ENCODE measurements at places on chromosomes 13 and 19.

- DNase-seq = no peak
Observed at GRCh38 chr13:88754141-88754540, 1083.0 kb downstream of the SLITRK5 start.

DNA sequence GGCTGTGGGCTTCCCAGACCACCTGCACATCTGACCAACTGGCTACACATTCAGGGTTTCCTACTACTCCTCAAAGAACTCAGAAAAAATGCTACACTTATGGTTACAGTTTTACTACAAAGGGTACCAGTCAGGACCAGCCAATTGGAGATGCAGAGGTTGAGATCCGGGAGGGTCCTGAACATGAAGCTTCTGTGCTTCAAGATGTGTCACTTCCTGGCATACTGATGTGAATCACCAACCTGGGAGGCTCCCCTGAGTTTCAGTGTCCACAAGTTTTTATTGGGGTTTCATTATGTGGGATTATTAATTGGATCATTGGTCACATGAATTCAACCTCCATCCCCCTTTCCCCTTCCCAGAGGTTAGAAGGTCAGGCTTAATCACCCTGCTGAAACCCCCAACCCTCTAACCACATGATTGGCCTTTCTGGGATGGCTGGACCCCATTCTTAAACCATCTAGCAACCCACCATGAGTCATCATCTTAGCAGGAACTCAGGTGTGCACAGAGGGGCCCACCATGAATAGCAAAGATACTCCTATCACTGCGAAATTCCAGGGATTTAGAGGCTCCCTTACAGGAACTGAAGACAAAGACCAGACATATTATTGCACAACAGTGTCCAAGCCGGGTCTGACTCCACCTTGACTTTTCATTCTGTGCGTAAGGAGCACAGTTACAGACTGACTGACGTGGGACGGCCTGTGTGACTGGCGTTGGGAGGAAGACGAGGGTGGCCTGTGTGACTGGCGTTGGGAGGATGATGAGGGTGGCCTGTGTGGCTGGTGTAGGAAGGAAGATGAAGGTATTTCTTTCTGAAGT is 90.7 kb downstream of the ATP8A2 start:
- no peak for DNase-seq

- no peak for DNase-seq
Observed at GRCh38 chr13:59088716-59089115, 1075.0 kb downstream of the DIAPH3 start.

GRCh38 chr13:93709506-93710244 is 483.1 kb downstream of the GPC6 start:
- DNase-seq = no peak

- DNase-seq = no peak
Observed at GRCh38 chr19:2488405-2488941, 12.5 kb downstream of the GADD45B start.

DNA sequence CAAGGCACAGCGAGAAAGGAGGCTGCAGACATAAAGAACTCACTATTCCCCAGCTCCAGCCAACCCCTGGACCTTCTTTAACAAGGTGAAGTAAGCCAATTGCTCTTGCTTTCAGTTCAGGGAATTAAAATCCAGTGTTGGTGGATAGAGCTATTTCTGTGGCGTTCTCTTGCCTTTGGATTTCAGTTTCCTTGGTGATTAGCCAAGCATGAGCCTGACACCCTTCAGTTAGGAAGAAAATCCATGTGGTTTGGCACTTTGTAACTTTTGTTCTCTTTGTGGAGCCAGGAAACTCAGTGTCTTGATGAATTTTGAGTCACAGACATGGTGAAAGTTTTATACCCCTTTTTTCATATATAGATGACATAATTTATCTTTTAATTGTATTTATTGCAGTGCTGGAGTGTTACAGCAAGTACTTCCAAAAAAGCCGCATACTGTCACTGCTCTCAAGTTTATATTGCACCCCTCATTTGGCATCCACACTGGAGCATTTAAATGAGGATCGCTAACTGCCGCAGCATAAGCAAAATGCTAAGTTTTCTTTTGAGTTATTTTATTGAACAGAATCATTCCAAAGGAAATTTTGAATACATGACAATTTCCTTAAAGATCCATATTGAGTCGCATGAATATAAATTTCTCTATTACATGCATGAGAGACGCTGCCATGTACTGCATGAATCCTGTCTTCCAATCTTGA is 406.8 kb downstream of the MYO16 start:
- no peak for DNase-seq

DNA sequence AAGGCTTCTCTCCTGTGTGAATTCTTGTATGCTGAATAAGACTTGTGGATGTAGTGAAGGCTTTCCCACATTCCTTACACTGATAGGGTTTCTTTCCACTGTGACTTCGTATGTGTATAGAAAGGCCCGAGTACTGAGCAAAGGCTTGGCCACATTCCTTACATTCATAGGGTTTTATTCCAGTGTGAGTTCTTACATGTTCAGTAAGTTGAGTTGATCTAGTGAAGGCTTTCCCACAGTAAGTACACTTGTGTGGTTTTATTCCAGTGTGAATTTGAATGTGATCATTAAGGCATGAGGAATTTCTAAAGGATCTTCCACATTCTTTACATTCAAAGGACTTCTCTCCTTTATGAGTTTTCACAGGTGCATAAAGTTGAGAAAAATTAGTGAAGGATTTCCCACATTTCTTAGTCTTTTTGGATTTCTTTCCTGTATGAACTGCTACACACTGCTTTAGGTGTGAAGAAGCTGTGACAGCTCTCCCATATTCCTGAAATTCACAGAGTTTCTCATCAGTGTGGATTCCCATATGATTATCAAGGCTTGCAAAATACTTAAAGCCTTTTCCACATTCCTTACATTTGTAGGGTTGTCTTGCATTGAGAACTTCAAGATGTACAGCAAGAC is 10.4 kb downstream of the ZNF561 start:
- no peak for DNase-seq

DNA sequence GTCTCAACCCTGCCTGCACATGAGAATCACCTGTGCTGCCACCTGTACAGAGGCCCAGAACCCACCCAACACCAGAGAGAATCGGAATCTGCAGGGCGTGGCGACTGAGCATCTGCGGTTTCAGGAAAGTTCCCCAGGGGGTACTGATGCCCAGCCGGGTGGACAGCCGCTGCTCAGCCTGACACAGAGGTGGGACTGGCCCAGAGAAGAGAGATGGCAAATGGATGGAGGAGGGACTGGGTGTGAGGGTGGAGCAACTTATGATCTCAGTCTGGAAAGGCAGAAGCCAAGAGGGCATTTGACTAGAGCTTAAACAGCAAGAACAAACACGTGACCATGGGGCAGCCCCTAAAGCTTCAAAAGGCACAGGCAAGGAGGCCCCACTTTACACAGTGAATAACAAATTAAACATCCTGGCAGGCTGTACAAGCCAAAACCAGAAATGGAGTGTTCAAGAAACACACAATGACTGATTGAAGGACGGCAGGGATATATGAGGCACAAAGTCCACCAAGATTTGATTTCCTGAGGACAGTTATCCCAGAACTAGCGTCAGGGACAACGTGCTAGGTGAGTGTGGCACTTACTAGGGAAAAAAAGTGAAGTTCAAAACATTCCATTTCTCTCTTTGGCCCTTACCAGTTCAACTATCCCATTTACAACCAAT is 3.1 kb downstream of the RANBP3 start:
- DNase-seq = no peak

DNA sequence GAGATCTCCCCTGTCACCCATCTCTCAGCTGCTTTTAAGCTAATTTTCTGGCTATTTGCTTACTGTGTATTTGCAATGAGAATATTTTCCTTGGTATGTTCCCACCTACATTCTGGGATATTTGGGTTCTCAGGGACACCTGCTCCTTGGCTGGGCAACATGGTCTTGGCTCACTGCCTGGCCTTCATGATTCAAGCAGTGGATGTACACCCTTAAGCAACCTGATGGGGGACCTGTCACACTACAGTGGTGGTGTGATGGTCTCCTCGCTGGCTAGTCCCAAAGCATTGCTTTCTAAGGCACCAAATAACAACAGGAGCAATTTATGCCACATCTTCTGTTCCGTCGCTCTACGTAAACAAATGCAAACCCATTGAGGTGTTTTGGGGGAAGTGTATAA is 35.3 kb upstream of the RFC3 start:
- DNase-seq = no peak

DNA sequence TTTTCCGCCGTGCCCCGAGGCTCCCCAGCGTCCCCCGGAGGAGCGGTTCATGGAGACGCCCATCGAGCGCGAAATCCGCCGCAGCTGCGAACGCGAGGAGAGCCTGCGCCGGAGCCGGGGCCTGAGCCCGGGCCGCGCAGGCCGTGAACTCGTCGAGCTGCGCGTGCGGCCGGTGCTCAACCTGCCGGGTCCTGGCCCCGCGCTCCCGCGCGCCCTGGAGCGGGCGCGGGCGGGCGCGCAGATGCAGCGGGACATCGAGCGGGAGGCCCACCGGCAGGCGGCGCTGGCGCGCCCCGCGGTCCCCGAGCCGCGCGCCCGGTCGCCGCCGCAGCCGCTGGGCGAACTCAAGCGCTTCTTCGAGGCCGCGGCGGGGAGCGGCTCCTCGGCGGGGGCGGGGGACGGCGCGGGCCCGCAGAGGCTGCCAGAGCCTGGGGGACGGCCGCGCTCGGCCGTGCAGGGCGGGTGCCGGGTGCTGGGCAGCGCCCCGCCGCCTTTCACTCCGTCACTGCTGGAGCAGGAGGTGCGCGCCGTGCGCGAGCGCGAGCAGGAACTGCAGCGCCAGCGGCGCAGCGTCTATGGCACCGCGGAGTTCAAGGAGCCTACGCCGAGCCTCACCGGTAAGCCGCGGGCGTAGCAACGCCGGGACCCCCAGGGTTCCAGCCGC is 807 bp downstream of the MISP3 start:
- DNase-seq = no peak

DNA sequence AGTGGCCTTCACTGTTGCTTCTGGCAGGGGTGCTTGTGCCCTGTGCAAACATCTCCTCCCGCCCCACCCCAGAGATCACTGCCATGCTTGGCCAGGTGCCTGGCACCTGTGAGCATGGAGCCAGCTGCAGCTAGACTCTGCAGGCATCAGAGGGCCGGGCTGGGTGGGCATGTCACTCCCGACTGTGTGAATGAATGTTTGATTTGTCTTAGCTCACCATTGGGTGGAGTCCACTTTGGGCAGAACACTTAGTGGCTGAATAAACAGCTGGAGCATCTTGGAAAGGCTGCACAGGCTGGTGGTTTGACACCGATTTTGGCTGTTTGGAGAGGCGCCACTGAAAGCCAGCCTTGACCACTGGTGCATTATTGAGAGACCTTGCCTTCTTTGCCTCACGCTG is 267.3 kb downstream of the DLEU7 start:
- no peak for DNase-seq

- DNase-seq = no peak
Observed at GRCh38 chr13:52779103-52779502, 39.5 kb upstream of the CNMD start.

DNA sequence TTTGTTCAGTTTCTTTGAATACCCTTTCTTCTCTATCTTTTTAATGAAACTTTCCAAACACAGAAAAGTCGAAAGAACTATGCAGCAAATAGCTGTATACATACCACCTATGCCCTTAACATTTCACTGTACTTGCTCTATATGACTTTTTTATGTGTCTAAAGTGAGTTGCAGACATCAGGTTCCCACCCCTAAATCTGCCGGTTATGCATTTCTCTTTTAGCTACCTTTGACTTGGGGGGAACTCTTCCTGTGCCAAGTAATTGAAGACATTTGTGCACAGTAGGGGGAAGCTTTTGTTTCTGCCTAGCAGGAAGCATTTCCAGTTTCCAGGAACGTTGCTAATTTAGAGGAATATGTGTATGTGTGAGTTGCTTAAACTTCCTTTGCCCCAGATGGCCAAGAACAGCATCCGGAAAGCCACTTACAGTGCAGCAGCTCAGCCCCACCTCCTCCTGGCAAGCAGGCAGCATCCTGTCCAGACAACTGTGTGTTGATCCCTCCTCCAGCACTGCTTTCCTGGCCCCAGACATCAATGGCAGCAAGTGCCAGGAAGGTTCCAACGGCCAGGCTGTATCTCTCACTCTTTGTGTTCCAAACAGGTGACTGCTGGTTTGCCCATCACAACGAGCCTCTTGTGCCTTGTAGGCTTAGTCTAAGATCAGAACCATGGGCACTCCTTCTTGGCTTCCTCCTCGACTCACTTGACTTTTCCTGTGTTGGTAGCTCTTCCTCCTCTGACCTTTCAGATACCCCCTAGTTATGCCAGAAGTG is 14.7 kb upstream of the GRAMD1A start:
- DNase-seq = no peak

GRCh38 chr13:37349916-37350315 is 244.5 kb upstream of the CSNK1A1L start:
- DNase-seq = no peak

DNA sequence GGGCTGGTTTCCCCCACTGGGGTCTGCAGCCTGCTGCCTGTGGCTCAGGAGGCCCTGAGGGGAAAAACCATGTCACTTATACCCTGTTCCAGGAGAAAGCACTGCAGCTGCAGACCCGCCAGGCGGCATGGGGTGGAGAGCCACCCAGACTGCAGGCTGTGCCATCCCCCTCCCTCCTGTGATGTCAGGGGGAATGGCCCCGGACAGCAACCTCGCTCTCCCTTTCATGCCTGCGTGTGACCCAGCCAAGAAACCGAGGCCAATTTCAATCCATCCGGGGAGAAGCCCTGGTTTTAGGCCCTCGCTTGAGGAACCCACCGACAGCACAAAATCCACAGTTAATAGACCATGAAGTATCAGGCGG is 37.2 kb upstream of the MATK start:
- DNase-seq = no peak

GRCh38 chr13:67283637-67284036 is 53.5 kb upstream of the PCDH9 start:
- DNase-seq = no peak

- no peak for DNase-seq
Observed at GRCh38 chr19:15666883-15667282, 6.0 kb upstream of the CYP4F12 start.

GRCh38 chr19:51938936-51939335 is 11.7 kb downstream of the ZNF613 start:
- DNase-seq = no peak

DNA sequence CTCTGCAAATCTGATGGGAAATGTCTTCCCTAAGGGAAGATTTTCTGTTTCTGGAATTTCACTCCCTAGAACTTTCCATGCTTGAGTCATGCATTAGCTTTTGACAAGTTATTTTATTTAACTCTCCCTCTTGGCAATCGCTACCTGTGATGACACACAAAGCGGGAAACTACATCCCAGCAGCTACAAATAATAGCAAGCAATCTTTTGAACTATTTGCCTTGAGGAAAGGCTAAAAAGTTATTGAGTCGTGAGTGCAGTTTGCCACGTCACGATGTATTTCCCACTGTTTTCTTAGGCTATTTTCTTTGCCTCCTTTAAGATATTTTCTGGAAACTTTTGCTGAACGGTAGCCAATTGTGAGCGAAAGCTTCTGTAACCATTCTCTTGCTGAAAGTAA is 353.3 kb upstream of the HTR2A start:
- DNase-seq = no peak

- DNase-seq = peak; percentile 60
Observed at GRCh38 chr13:27533155-27533643, 82.8 kb upstream of the MTIF3 start.

- no peak for DNase-seq
Observed at GRCh38 chr13:65112123-65112522, 2118.0 kb downstream of the PCDH9 start.

- no peak for DNase-seq
Observed at GRCh38 chr13:61901946-61902541, 486.4 kb upstream of the PCDH20 start.

- DNase-seq = no peak
Observed at GRCh38 chr13:21059641-21060337, 1.6 kb downstream of the LATS2 start.

- no peak for DNase-seq
Observed at GRCh38 chr19:56991912-56992311, 127.9 kb upstream of the USP29 start.
